ENCODE measurements at places on chromosomes 5 and 9.

GRCh38 chr5:140633021-140633471, at the start of gene CD14:
CD14 (minus strand) TSS chr5:140633175; CDS start chr5:140633071, 104 bp downstream.
- no peak for DNase-seq

DNA sequence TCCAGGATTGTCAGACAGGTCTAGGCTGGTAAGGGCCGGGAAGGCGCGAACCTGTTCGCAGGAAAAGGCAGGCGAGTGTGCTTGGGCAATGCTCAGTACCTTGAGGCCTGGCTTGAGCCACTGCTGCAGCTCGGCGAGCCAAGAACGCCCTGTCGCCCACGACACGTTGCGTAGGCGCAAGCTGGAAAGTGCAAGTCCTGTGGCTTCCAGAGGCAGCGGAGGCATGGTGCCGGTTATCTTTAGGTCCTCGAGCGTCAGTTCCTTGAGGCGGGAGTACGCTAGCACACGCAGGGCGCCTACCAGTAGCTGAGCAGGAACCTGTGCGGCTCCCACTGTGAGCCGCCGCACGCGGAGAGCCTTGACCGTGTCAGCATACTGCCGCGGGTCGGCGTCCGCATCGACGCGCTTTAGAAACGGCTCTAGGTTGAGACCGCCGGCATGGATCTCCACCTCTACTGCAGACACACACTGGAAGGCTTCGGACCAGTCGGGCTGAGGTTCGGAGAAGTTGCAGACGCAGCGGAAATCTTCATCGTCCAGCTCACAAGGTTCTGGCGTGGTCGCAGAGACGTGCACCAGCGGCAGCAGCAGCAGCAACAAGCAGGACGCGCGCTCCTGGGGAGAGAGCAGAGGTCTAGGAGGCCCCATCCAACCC, 482 bp downstream of the CD14 start:
- no peak for DNase-seq

- DNase-seq: peak; percentile 45
These were observed 52.6 kb upstream of the FANCC start for GRCh38 chr9:95370064-95370463.

- no peak for DNase-seq
These were observed 97.7 kb downstream of the SLC44A1 start for GRCh38 chr9:105342147-105342505.

- DNase-seq: no peak
These were observed 38.8 kb downstream of the DNAJB5 start for GRCh38 chr9:35028341-35028740.

DNA sequence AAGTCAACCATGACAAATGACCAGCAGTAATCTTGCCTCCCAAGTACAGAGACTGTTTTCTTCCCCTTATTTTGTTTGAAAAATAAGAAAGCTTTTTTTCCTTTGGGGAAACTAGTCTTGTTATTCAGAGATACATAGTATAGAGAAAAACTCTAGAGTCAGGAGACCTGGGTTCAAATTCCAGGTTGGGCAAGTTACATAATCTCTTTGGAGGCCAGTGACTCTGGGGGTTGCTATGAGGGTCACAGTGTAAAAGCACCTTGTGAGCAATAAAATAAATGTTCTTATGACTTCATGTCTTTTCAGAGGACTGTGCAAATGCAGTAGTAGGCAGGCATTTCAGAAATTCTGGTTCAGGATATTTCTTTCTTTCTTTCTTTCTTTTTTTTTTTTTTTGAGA, 71.5 kb downstream of the GDNF start:
- no peak for DNase-seq

DNA sequence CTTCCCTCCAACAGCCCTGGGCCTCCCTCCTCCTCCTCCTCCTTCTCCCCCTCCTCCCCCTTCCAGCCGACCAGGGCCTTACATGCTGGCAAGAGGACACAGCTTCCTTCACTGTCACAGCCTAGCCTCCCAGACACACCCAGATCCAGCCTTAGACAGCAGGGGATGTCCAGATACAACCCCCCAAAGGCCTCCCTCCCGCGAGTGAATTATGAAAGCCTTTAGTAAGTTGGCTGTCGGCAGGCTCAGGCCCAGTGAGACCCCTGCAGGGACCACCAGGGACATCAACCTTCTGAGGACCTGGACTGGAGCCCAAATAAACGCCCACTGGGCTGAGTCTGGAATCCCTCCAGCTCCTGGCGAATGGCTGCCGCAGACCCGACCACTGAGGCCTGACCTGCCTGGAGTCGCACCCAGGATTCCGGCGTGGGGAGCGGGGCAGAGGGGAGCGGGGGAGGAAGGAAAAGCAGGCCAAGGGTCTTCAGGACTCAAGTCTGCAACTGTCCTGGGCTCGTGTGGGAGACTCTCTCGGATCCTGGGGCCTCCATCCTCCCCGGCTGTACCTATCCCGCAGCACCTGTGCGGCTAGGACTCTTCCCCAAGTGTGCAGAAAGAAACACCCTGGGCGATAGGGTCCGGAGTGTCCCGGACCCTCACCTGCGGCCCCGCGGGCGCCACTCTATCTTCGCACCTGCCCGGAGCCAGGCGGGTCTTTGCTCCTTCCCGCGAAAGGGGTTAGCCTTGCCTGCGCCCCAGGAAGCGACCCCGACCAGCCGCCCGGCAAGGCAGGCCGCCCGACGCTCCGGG, 705 bp downstream of the SEPTIN8 start:
- peak; percentile 65 for DNase-seq

DNA sequence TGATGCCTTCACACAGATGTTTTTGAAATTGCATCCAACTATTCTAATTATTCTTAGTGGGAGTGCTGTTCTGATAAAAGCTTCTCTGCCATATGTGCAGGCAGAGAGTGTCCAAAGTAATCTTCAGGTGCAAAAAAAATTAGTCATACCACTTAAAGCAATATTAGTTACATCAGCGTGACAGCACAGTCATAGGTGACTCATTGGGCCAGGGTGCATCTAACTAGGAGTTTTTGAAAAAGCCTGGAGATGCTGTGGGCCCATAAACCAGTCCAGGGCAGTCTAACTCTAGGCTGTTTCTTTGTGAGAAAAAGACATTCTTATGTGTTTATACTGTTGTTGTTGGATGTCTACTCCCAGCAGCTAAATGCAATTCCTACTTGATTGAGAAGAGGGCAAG, 33.0 kb upstream of the C6 start:
- peak; percentile 14 for DNase-seq

DNA sequence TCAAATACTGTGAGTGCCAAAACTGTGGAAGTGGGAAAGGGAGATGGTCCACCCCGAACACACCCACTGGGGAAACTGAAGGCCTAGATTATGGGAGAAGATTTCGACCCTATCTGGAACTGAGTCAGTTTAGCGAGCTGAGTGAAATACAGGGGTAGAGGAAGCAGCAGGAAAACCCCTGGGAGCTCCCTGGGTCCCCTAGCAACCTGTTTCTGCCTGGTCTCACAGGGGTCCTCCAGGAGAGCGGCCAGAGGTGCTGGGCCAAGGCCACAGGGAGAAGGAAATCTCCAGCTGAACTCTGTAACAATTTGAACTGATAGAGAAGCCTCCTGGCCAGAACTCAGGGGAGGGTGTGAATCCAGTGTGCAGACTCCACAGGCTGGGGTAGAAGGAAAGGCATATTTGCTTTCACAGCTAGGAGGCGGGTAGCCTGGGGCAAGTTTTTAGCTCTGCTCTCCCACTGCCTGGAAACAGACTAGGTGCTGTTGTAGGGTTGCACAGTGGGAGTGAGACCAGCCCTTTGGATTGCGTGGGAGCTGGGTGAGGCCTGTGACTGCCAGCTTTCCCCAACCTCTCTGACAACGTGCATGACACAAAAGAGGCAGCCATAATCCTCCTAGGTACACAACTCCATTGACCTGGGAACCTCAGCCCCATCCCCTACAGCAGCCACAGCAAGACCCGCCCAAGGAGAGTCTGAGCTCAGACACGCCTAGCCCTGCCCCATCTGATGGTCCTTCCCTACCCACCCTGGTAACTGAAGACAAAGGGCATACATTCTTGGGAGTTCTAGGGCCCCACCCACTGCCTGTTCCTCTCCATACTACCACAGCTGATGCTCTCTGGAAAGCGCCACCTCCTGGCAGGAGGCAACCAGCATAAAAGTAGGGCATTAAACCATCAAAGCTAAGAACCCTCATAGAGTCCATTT, 78.8 kb upstream of the GPBP1 start:
- DNase-seq: peak; percentile 7

- DNase-seq: no peak
These were observed 28.6 kb upstream of the GTF2H2C start for GRCh38 chr5:69531406-69531801.

DNA sequence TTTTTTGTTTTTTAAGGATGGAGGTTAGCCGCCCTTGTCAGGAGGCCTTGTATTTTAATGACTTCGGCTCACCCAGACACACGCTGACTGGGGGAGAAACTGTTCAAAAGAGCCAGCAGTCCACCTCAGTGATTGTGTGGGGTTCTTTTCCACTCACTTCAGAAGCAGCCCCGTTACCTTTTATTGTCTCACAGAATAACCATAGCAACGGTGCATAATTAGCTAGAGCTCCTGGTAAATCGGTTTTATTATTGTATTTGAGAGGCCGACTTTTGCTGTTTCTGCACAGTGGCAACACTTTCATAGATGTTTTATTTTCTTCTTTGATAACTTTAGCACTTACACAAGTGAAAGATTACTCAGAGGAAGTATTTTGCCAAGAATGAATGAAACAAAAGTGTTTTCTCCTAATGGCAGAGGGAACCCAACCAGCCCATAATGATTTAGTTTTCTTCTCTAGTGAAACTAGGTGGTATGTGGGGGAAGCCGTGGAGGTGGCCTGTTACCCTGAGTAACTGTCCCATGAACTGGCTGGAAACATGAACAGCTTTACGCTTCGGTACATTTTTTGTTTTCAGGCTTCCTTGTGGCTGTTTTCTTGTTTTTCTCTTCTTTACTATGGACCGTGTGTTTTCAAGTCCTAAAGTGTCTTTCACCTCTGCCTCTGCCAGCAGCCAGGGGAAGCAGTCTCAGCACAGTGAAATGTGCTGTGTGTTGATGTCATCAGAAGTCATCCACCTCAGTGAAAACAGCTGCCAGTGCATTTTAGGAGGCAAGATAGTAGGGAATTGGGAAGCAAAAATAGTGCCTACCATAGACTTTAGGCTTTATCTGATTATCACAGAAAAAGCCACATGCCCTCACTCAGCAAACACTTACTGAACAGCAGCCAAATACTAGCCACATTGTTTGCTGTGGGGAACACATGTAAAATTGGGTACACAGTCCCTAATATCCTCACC, 414.7 kb downstream of the KDM4C start:
- no peak for DNase-seq

GRCh38 chr9:129576546-129577543, 44.1 kb downstream of the C9orf50 start:
- DNase-seq: peak; percentile 77

- DNase-seq: no peak
These were observed 80.0 kb upstream of the PCA3 start for GRCh38 chr9:76684213-76684612.

- DNase-seq: no peak
These were observed 5.3 kb downstream of the SLC24A2 start for GRCh38 chr9:19783500-19783899.

DNA sequence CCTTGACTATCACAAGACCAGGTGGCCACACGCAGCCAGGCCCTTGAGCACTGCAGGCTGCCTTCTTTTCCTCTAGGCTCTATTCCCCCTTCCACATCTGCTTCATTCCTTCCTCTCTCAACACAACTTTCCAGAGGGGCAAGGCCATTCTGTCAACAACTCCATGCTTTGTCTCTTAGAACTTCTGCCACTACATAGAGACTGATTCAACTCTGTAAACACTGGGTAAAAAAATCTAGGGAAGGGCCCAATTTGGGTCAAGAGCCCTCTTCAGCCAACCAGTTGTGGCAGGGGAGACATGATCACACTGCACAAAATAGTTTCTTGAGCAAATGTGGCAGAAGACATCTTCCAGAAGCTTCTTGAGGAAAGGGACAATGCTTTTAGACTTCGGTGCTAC, 55.6 kb downstream of the ATPSCKMT start:
- no peak for DNase-seq

GRCh38 chr9:128943832-128944620, 3.4 kb downstream of the DOLK start:
- no peak for DNase-seq

DNA sequence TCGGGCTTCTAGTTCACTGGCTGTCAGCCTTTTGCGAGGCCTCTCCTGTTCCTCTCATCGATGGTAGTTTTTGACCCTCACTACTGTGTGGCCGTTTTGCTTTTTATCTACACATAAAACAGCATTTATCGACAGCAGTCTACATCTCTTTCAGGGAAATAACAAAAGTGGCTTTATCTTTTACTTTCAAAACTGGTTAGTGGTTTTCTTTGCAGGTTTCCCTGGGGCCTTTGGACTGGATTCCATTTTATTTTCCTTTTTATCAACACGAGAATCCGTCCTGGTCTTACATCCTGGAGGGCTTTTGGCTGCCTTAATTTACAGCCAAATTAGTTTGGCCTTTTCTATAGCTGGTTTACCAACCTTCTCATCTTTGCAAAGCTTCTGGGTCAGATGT, 793 bp upstream of the PKD2L2 start:
- no peak for DNase-seq

DNA sequence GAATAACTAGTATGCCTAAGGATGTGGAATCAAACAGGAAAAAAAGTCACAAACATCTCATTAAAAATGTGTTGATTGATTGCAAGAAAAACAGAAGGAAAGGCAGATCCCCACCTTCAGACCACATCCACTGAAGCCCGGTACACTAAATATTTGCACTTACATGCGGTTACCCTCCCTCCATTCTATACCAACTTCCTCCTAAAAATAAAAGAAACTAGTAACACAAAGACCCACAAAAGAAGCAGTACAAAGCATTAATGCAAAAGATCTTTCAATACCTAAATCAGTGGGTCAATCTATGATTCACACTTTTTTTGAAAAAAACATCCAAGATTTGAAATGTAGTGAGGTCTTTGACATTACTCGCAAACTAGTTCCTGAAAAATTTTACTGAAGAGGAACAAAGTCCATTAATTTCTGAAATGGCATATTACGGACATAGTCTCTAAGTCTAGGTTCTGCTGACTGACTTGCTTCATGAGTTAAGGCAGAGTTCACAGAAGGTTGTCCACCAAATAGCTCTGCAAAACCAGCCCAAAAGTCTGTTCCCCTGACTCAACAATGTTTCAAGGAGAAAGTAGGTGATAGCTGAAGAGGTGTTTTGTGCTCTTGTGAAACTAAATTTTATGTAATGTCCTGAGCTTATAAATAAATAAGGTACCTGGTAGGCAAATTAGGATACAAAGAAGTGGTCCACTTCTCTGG, 100.7 kb downstream of the PAM start:
- no peak for DNase-seq

- no peak for DNase-seq
These were observed 522.7 kb downstream of the HTR1A start for GRCh38 chr5:63439537-63439936.

DNA sequence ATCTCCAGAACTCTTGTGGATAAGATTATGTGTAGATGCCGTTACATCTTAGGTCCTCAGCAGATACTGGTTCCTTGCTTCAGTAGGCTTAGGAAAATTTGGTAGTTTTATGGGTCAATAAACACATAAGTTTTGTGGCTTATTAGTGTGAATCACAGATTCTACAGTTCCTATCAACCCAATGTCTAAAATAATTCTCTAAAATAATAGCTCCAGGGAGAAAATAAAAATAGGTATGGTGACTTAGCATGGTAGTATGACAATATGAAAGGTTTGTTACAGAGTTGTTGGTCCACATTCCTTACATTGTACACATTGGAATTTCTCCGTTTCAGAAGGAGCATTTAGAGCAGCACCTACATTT, 91.7 kb downstream of the AOPEP start:
- no peak for DNase-seq

- DNase-seq: no peak
These were observed 12.0 kb downstream of the TTC33 start for GRCh38 chr5:40743771-40744170.

- DNase-seq: no peak
These were observed 215.6 kb downstream of the ACTL7B start for GRCh38 chr9:108640230-108640629.

GRCh38 chr5:145743396-145744061, 91.6 kb downstream of the PRELID2 start:
- DNase-seq: no peak
